D341Med (cell line): ENCODE measurements at places on chromosomes 3 and 15.

DNA sequence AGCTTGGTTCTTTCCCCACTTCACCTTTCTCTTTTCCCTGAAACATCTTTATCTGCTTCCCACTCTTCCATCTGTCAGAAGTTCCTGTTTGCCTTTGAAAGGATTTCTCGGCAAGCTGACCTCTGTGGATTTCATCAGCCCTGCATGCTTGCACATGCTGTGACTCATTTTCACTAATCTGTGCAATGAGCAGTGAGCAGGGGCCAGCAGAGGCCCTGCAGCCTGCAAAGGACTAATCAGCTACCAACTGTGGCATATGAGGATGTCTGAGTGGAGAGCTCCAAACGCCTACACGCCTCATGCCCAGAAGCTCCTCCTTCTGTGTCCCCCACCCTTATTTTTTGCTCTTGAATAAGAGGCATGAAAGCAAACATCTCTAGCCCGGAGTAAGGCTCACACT is 333.0 kb upstream of the SEMA6D start:
- peak; percentile 46 for DNase-seq

- no peak for DNase-seq
Measured at GRCh38 chr3:51703761-51704510, 2.9 kb upstream of the GRM2 start.

DNA sequence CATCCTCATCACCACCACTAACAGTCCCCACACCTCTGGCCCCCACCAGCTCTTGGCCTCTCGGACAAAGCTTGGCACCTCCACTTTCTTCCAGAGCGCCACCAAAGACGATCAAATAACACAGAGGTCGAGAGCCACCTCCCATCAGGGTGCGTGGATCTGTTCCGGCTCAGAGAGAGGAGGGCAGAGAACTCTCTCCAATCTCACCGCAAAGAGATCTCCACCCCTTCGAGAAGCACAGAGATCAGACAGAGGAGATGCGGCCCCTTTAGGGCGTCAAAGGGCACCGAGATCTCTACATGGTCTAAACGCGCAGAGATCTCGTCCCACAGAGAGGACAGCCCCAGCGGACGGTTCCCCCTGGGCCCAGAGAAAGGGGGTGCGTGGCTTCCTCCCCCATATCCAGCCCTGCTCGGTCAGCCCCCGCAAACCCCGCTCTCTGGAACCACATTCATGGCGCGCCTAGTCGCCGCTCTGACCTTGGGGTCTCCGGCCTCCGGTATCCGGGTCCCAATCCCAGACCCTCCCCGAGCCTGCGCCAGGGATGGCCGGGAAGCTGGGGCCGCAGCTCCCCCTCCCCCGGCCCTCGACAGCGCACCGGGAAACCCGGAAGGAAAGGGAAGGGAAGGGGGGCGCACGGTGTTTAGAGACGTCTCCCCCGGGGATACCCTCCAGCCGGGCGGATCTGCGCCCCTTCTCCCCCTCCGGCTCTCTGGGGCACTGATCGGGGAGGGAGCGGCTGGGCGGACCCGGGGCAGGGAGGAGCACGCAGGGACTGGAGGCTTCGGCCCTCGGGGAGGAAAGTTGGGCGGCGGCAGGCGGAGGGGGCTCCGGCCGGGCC is 608 bp downstream of the SCN5A start:
- no peak for DNase-seq

DNA sequence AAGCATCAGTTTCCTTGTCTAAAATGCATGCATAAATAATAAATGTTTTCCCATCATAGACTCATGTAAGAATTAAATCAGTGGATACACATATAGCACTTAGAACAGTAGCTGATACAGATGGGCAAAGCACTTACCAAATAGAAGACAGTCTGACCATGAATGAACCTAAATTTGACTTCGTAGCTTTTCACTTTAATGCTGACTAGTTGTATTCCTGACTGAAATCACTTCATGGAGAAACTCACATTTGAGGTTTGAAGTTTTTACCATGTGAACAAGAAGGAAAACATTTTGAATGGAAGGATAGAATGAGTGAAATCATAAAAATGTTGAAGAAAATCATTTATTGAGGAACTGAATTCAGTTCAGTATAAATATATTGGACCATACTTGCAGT is 68.8 kb upstream of the TMCO5A start:
- DNase-seq: no peak

DNA sequence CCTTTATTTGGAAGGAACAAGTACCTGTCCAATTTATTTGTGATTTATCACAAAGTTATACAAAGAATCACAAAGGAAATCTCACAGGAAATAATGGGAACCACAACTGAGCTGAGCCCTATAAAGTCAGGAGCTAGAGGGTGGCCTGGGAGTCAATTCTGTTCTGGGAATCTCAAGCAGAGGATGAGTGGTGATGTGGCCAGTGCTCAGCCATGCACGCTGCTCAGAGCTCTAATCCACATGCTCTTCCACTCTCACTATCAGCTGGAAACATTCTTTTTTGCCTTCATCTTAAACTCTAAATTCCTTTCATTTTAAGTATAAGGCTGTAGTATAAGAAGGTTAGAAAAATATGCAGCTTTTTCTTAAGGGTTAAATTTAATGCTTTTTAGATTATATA is 36.6 kb downstream of the UACA start:
- no peak for DNase-seq

DNA sequence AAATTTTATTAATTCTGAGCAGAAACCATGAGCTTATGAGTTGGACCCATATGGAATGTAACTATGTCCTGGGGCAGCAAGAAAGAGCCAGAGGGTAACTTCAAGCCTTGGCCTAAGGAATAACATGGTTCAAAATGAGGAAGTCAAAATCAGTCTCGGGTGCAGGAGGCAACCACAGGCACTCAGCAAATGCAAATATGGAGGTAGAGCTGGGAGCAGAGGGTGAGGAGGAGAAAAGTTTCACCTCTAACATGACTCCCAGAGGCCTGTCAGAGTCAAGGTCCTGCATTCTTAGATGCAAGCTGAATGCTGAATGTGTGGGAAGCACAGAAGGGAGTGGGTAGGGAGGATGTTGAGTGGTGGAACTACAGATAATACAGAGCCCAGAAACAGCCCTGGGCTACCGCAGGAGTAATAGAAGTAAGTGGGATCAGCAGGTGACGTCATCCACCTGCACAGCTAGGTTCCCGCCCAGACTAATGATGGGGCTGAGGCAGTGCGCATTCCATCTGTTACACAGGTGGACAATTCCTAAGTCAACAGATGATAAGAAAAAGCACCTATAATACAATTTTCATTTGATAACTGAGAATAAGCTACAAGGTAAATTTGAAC is 279.8 kb upstream of the ARRDC4 start:
- no peak for DNase-seq

GRCh38 chr15:90451053-90451850 is 63.2 kb downstream of the IQGAP1 start:
- DNase-seq: no peak

GRCh38 chr3:27596334-27596841 is 112.2 kb upstream of the SLC4A7 start:
- no peak for DNase-seq

DNA sequence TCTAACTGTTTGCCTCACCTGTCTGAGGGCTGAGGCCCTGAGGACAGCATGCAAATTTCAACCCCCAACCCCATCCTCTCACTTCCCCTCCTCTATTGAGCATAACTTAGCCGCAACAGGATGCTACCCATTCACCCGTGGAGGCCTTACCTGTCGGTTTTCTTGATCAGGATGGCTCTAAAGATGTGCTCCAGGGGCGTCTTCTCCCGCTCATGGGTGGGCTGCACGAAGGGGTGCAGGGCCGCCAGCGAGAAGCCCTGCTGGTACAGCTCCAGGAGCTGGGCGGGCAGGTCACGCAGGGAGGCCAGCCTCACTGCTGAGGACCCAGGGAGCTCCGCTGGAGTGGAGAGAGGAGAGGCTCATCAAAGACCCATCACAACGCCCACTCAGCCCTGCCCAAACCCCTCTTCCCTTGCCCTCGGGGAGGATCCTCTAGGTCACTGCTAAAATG is 79.8 kb downstream of the RFTN1 start:
- DNase-seq: peak; percentile 57

DNA sequence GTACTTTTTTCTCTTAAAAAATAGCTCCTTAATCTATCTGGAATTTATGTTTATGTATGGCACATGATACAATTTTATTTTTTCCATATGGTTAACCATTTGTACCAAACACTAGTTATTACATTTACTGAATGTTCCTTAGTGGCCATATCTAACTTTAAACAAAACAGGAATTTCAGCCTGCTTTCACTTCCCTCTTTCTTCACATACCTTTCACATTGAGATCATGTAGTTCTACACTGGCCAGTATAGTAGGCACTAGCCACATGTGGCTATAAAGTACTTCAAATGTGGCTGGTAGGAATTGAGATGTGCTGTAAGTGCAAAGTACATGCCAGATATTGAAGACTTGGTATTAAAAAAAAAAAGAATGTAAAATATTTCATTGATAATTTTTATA is 4.7 kb upstream of the RYK start:
- DNase-seq: no peak

GRCh38 chr15:79418693-79419279 is 13.3 kb upstream of the MINAR1 start:
- DNase-seq: no peak

- DNase-seq: no peak
Measured at GRCh38 chr3:4928277-4928789, 50.9 kb upstream of the BHLHE40 start.

DNA sequence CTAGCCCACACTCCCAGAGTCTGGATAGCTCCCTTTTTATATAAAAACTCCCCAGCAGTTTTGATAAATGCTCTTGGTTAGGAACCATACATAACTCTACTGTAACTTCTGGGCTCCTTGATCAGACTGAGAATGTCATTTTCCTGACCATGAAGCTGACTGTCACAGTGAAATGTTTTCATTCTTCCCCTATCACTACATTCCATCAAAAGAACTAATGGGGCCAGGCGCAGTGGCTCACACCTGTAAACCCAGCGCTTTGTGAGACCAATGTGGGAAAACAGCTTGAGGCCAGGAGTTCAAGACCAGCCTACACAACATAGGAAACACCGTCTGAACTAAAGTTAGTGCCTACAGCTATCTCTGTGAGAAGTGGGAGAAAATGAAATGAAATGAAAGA is 72.8 kb upstream of the MYO5C start:
- DNase-seq: no peak

- DNase-seq: no peak
Measured at GRCh38 chr3:128554100-128554464, 61.1 kb upstream of the GATA2 start.

- peak; percentile 59 for DNase-seq
Measured at GRCh38 chr3:134754768-134755559, 40.1 kb upstream of the EPHB1 start.

GRCh38 chr3:46668116-46668515 is 25.4 kb downstream of the ALS2CL start:
- DNase-seq: no peak

- peak; percentile 14 for DNase-seq
Measured at GRCh38 chr15:57213862-57214261, 162.4 kb upstream of the CGNL1 start.

DNA sequence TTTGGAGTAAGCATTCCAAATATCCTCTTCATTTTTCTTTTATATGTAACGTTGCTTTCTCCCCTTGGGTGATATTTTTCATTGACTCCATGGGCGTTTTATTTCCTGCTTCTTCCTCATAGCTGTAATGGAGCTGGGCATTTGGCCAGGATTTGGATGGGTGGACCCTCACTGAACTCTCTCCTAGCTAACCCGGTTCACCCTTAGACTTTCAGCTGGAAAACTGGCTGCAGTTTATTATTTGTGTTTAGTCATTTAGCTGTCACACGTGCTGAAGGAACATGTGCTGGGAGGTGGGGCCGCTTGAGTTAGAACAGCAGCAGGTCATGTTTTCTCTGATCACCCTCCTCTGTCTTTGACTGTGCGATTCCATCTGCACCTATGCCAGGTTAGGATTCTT is 407.6 kb downstream of the ZIC1 start:
- no peak for DNase-seq

GRCh38 chr3:20104167-20104661 is 64.0 kb downstream of the KAT2B start:
- no peak for DNase-seq

DNA sequence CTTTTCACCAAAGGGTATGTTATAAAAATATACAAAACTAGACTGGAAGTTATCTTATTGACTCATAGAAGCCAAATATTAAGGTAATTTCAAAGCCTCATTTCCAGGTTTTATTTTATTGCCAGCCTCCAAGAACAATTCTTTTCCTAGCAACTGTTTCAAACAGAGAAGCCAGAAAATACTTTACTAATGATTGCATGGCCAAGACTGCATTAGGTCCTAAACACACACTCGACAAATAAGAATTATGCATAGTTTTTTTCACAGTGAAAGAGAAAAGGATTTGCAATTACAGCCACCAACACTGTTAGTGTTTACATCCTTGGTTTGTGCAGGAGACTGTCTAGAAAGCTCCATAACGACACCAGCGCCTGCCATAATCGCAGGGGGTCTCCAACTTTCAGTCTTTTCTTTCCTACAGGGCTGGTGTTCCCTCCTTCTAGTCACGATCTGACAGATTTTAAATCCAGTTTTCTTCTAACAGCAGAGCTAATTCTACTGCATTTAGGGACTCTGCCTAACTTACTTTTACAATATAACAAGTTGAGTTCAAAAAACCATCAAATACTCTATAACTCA is 58.1 kb downstream of the CLASP2 start:
- no peak for DNase-seq

DNA sequence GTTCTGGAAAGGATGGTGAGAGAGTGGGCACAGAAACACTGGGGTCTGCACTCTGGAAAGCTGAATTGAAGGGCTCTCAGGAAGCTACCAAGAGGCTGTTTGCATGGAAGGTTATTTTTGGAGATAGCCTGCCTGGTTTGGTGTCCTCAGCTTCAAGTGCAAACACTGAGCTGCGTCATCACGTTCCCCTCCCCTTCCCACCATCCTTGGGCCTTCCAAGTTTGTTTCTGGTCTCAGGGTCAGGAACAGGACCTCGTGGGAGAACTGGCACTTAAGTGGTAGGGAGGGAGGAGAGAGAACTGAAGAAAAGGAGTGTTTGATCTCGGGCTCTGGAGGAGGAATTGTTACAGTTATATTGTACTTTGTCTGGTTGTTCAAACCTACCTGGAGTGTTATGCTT is 10.6 kb downstream of the ST6GAL1 start:
- no peak for DNase-seq
